ENCODE measurements at places on chromosomes 2 and 18. TPM values are rescaled to one million over a fixed set of nuclear protein-coding genes. Genes with fewer than 3 reads are reported as not detected.
A peak's percentile ranks its signal among the peaks of the same experiment; 100 is the strongest.

REG1B gene
- not detected for total RNA-seq

LYG1 gene
- not detected for total RNA-seq

- no peak for DNase-seq
Measured at GRCh38 chr2:162265666-162266459, 22.6 kb upstream of the FAP start.

FAM117B gene
- total RNA-seq = 1.7 TPM

PSMA8 gene
- total RNA-seq = not detected

GRCh38 chr2:220904015-220904414 lies 668.1 kb downstream of the EPHA4 start:
- DNase-seq = no peak

DNA sequence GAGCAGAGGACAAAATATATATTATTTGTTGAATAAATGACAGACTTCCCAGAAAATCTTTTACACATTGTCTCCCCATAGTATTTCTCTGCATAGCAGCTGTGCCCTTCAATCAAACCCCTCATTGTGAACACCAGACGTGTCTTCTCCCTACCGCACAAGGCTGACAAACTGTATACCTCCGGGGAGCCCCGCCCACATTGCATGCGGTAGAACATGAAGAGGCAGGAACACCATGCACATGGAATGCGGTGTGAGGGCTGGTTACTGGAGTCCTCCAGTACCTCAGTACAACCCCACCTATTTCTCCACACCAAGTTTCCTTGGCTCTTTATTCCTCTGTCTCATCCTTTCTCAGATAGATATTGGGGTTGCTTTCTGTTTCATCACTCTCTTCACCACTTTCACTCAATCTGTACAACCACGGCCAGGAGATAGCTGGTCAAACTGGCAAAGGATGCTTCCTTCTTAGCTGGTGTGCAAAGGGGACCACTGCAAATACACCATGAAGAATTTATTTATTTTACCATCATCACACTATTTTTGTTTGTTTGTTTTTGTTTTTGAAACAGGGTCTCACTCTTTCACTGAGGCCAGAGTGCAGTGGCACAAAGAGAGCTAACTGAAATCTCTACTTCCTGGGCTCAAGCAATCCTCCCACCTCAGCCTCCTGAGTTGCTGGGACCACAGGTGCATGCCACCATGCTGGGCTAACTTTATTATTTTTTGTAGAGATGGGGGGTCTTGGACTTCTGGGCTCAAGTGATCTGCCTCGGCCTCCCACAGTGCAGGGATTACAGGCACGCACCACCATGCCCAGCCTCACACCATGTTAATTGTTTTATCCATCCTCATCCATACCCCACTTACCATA lies 2.3 kb upstream of the NBAS start:
- no peak for DNase-seq

VWA3B gene
- not detected for total RNA-seq

GRCh38 chr2:98350411-98350810 lies 4.2 kb downstream of the CNGA3 start:
- DNase-seq = no peak

DNA sequence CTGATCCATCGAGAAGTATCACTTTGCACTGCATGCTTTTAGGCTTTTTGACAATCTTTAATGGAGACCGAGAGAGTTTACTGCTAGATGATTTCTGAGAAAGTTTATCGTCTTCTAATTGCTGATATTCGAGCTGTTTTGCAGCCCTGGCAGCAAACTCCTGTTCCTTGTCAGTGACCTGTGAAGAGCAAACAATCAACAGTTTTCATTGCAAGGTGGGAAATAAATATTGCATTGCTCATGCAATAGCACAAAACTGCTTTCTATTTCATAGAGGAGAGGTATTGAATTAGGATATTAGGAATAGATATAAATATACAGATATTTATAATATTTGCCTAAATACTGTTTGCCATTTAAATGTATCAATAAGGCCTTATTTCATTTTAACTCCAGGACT lies 65.5 kb downstream of the EPB41L3 start:
- DNase-seq = no peak

- DNase-seq = peak; percentile 32
Measured at GRCh38 chr18:159037-159652, 788 bp downstream of the USP14 start.

GRCh38 chr2:46216213-46216612 lies 81.0 kb upstream of the EPAS1 start:
- DNase-seq = no peak

- DNase-seq = no peak
Measured at GRCh38 chr18:76169733-76170132, 325.3 kb downstream of the ZNF516 start.

DNA sequence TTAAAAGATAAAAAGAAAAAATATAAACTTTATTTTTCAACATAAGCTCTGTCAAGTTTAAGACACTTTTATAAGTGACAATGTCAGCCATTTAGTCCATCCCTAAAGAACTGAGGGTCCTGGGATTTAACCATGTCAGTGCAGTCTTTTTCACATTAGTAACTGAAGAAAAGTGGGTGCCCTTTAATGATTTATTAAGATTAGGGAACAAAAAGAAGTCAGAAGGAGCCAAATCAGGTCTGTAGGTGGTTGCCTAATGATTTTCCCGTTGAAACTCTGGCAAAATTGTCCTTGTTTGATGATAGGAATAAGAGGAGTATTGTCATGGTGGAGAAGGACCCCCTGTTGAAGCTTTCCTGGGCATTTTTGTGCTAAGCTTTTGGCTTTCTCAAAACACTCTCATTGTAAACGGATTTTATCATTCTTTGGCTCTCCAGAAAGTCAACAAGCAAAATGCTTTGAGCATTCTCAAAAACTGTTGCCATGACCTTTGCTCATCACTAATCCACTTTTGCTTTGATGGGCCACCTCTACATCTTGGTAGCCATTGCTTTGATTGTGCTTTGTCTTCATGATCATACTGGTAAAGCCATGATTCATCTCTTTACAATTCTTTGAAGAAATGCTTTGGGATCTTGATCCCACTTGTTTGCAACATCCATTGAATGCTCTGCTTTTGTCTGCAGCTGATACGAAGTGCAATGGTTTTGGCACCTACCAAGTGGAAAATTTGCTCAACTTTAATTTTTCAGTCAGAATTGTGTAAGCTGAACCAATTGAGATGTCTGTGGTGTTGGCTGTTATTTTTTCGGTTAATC lies 22.0 kb downstream of the TSPYL6 start:
- DNase-seq = no peak

TEX44 gene
- not detected for total RNA-seq

DNA sequence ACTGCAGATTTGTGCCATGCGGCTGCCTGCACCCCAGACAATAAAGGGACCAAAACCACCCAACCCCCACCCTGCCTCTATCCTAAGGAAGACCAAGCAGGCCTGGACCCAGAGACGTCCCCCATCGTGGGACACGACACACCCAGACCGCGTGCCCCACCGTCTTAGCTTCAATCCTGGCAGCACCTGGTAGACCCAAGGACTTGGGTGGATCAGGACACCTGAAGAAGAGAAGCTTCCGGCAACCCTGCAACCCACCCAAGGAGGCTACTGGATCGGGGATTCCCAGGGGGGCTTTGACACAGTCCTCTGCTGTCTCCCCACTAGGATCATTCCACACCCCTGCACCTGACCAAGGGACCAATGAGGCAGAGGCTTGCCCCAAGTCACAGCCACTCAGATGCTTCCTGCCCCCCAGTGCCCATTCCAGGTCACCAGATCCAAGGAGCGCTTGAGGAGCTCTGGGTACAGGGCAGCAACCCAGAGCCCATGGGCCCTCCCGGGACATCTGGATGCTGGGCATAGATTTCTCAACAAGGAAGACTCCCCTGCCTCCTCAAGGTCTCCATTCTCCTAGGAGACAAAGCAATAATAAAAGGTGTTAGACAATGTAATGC lies 3.6 kb downstream of the ALPI start:
- no peak for DNase-seq

ZNF2 gene
- 4.4 TPM for total RNA-seq

KLHL14 gene
- total RNA-seq = 1.6 TPM

- DNase-seq = no peak
Measured at GRCh38 chr18:63090334-63090733, 229.2 kb downstream of the BCL2 start.

DNA sequence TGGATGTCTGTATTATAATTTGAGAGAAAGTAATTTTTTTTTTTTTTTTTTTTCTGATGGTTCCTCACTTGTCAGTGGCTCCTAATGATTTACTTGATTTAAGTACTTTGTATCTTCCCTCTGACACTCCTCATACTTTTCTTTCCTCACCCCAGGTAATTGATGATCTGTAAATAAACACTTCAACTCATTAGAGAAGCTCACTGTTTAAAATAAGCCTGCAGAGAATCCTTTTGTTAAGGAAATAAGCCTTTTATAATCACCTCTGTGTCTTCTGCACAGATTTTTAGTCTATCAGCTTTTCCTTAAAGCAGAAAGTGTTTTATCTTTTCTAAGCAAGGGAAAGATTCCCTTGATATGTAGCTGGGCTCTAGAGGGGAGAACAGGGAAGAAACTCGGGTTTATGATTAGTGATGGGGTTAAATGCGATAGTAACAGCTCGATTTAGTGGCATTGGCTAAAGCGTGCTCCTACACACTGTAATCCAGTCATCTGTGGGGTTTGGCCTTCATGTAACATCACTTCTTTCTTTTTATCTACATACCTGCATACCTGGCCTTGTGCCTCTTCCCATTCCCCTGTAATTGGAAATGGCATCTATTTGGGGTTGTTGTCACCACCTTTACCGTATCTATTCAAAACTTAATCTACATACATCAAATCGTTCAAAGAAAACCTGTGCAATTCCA lies 60.1 kb upstream of the LRRTM1 start:
- DNase-seq = no peak

- no peak for DNase-seq
Measured at GRCh38 chr2:178928077-178928476, 120.9 kb upstream of the TTN start.

DNA sequence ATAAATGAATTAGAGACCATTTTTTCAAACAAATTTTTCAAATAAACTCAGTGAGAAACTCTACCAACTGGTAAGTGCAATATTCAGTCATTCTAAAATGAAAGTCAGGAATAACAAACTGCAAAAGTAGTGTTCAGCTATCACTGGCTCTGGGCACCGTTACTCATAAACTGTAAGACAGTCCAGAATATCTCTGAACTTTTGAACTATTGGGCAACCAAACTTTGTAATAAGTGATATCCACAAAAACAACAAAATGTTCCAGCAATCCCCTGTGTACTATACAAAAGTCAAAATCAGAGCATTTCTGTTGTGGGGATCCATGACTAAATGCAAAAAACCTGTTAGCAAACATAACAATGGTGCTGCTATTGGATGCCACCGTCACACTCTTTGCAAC lies 56.3 kb downstream of the SLC25A12 start:
- DNase-seq = no peak

DNA sequence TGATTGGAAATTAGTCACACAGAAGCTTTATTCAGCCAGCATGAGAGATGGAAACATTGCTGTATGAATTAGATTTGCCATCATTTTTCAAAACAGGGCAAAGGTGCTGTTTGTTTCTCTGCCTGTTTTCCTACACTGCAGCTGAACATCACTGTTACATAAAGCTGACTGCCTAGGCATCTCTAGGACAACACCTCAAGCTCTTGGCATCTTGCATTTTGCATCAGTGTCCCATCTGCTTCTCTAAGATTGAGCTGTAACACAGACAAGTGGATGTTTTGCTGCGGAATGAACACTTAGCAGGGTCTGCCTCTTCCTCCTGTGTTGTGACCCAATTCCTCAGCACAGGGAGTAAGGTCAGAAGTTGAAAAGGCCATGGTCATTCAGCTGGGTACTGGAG lies 4.9 kb downstream of the CCT7 start:
- DNase-seq = no peak

- DNase-seq = no peak
Measured at GRCh38 chr18:75350857-75351256, 76.6 kb downstream of the SMIM21 start.

CD8B2 gene
- total RNA-seq = not detected
